ENCODE measurements at places on chromosomes 2 and 18.

GRCh38 chr2:188970211-188970610, 4.0 kb upstream of the COL3A1 start:
- no peak for DNase-seq

DNA sequence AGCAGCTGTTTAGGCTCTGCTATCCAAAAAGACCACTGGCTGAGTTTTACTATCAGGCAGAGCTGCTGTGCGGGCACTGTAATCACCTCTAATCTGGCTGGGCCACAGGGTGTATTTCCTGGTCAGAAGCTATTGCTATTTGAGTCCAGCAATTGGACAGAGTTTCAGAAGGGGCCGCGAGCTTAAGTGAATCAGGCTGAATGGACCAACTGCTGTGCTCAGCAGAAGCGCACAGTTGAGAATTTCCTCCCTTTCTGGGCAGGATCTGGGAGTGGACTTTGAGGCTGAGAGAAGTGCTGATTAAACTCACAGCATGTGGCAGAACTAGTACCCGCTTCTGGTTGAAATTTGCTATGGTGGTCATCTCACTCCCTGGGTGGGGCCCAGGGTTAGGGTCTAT, 251.8 kb downstream of the INSIG2 start:
- no peak for DNase-seq

DNA sequence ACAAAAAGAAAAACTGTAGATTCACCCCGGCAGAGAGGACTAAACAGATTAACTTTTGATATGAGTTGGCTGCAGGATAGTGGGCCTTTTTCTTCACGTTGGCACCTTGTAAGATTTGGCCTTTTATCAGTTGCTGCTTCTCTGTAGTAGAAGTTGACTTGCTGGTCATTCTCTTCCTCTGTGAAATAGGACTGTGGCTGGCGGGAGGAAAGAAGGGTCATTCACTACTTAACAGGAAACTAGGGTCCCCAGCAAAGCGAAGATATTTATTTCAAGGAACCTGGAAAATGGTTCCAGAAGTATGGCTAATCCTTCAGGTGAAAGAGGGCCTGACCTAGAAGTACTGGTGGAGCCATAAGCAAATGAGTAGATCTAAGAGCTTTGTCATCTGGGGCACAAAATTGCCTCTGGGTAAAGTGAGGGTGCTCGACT, 383 bp upstream of the ATP5MC3 start:
- DNase-seq: no peak

- DNase-seq: no peak
Observed at GRCh38 chr2:148952621-148953020, 77.6 kb downstream of the KIF5C start.

DNA sequence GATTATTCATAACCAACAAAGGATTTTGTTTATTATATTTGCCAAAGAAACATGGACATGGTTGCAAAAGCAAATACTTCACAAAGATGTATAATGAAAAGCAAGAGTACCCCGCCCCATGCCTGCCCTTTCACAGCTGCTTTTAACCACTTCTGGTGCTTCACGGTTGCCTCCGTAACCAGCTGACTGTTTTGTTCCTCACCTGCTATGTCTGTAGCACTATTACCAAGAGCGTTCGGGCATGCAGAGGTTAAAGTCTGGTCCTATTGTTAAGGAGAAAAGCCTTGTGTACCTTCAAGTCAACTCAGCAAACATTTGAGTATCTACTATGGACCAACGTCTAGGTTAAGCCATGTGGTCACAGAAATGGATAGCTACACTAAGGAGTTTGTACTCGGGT, 115.2 kb upstream of the FOSL2 start:
- DNase-seq: no peak

- no peak for DNase-seq
Observed at GRCh38 chr2:220076734-220077133, 449.3 kb downstream of the SLC4A3 start.

DNA sequence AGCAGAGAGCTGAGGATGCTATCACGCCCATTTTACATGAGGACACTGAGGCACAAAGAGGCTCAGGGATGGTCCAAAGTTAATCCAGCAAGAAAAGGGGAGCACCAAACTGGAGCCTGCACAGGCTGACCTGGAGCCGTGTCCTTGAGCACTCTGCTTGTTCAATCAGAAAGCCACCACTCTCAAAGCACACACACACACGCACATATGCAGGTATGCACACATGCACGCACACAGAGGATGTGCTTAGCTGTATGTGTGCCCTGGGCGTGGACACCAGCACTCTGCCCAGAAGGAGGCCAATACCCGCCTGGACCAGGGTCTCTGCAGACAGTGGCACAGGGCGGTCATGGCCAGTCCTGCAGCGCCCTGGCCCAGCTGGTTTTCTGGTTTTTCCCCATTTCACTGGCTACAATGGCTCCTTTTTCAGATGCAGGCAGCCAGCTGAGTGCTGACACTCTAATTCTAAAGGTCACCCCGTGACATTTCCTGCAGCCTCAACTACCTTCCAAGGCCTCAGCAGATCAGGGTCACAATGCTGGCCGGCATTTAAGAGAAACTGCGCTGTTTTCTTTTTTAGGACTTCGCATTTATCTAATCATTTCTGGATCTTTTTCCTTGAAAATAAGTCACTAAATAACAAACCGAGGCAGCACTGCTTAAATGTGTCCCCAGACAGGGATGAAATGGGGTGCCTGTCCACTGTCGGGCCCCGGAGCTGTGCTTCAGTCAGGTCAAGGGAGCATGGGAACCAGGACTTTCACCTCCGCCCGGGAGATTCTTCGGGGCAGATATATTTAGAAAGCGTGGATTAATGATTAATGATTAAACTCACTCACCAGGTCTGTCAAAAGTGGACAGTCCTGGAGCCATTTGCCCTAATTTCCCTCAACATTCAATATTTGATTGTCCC, 104.5 kb downstream of the HDAC4 start:
- DNase-seq: no peak

DNA sequence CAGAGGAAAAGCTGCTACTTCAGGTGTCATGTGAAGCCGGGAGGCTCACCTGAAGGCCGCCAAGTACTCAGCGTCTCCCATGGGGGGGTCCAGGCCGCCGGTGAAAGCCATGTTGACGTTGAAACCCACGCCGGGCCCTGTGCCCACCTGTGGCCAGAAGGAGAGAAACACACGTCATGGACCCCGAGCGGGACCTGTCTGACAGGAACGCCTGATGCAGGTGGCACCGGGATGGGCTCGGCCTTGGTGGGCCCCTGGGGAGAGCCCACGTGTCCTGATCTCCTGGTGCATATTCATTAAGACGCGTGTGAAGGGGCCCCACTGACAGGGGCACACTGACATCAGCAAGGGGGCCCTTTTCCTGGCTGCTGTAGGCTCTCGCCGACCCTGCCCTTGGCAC, 233.2 kb downstream of the TWIST2 start:
- no peak for DNase-seq

DNA sequence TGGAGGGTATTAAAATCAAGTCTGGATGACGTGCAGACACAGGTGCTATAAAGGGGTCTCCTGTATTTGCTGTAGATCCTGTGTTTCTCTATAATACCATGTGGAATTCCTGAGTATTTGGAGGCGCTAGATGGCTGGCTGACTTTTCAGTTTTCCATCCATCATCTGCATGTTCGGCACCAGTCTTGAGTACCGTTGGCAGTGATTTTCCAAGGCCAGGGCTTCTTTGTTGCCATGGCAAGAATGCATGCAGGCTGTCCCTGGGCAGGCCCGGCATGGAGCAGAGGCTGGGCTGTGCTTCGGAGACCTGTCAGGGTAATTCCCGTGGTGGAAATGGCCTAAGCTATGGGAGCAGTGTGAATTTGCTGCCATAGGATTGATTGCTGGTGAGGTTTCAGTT, 405.9 kb upstream of the HS6ST1 start:
- DNase-seq: no peak

DNA sequence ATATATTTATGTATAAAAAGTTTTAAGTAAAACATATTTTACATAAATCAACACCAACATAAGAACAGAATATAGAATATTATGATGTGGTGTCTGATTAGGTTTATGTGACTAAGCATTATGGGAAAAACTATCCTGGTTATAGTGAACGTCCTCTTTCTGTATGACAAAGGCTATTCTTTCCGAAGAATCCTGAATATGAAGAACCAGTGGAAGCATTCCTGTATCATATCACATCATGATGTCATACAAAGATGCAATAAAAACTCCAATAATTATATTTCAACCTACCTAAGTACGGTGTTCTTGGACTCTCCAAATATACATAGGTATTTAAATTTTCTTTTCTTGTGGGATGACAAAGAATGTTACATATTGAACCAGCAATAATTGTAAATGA, 37.5 kb upstream of the HDAC4 start:
- DNase-seq: no peak

GRCh38 chr2:195535911-195536522, 121.0 kb upstream of the SLC39A10 start:
- no peak for DNase-seq

GRCh38 chr2:64404743-64405142, 49.2 kb upstream of the LGALSL start:
- peak; percentile 18 for DNase-seq

DNA sequence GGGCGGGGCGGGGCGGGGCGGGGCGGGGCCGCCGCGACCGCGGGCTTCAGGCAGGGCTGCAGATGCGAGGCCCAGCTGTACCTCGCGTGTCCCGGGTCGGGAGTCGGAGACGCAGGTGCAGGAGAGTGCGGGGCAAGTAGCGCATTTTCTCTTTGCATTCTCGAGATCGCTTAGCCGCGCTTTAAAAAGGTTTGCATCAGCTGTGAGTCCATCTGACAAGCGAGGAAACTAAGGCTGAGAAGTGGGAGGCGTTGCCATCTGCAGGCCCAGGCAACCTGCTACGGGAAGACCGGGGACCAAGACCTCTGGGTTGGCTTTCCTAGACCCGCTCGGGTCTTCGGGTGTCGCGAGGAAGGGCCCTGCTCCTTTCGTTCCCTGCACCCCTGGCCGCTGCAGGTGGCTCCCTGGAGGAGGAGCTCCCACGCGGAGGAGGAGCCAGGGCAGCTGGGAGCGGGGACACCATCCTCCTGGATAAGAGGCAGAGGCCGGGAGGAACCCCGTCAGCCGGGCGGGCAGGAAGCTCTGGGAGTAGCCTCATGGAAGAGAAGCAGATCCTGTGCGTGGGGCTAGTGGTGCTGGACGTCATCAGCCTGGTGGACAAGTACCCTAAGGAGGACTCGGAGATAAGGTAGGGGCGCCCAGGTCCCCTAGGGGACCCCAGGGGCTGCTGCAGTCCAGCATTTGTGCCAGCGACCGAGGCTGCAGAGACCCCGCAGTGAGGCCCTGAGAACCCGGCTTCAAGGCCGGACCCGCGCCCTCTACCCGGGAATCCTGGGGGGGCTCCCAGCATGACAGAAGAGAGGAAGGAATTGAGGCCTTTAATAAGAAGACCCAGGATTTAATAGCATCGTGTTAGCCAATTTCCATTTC, at the start of gene KHK:
Gene KHK (plus strand): TSS at position 49 of the 870 bp plus-strand sequence. CDS start 488 bp downstream, at position 537.
- no peak for DNase-seq

DNA sequence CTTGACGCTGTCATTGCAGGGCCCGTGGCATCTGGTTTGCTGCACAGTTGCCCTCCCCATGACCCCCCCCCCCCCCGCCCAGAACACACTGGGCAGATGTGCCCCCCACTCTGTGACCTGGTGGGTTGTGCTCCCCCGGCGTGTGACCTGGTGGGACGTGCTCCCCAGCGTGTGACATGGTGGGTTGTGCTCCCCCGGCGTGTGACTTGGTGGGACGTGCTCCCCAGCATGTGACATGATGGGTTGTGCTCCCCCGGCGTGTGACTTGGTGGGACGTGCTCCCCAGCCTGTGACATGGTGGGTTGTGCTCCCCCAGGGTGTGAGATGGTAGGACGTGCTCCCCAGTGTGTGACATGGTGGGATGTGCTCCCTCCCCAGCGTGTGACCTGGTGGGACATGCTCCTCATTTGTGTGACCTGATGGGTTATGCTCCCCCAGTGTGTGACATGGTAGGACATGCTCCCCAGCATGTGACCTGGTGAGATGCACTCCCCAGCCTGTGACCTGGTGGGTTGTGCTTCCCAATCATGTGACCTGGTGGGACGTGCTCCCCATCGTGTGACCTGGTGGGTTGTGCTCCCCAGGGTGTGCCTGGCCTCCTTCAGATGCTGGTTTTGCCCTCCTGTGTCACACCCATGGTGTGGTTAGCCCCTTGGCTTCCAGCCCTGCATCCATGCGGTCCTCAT, 213.7 kb downstream of the AGAP1 start:
- DNase-seq: no peak

- DNase-seq: no peak
Observed at GRCh38 chr2:53768242-53768542, 588 bp downstream of the CHAC2 start.

- DNase-seq: peak; percentile 63
Observed at GRCh38 chr2:164737612-164738081, 104.0 kb downstream of the COBLL1 start.

- DNase-seq: no peak
Observed at GRCh38 chr2:11097038-11097720, 58.1 kb upstream of the SLC66A3 start.

GRCh38 chr2:71389384-71390072, 57.9 kb downstream of the ZNF638 start:
- no peak for DNase-seq

- no peak for DNase-seq
Observed at GRCh38 chr18:58606236-58606635, 22.7 kb downstream of the ALPK2 start.

DNA sequence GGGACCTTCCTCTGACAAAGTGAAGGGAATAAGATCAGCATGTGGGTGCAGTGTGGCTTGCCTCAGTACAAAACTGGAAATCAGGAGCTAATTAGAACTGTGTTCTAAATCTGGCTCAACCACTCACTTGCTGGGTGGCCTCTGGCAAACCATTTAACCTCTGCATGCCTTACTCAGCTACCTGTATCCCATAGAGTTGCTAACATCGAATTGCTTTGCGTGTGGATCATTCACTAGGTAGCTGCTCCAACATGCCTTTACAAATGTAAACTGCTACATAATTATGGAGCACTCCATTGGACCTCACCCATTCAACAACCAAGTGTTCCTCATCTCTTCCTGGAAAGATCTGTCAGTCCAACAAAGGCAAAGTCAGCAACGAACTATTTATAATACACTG, 19.0 kb downstream of the PLEKHM3 start:
- no peak for DNase-seq

DNA sequence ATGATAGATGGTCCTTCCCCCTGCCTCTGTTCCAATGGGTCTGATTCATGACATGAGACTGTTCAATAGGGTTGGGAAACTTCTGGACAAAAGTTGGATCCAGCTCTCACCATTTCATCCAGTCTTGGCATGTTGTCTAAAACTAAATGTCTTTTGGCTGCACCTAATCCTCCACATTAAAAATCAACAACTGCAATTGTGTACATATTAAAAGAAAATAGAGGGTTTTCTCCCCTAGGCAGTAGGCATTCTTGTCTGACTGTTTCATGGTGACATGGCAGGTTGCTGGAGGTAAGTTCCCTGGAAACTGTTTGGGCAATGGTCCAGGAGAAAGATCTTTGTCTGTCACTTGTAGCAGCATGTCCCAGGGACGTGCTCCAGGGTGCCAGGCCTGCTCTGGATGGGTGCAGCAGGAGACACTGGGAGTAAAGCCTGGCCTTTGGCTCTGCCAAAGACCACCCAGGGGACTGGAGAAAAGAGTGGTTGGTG, 135.8 kb downstream of the TCF4 start:
- DNase-seq: peak; percentile 3

DNA sequence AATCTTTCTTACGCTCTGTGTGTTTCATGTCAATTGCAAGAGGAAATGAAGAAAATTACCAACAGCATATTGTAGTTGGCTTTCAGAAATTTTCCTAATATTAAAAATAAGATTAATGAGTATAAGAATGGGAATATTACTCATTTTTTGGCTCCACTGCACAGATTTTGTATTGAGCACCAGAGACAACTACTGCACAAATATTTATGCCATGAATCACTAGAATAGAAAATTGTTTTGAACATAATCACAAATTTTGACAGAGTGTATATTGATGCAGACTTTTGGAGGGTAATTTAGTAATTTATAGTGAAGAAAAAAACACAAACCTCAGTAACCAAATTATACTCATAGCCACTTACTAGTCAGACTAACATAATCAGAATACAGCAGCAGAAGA, 118.3 kb downstream of the DOK6 start:
- no peak for DNase-seq

All from LNCaP clone FGC (cell line).